ENCODE measurements at places on chromosomes 4 and X. TPM values are rescaled to one million over a fixed set of nuclear protein-coding genes. Genes with fewer than 3 reads are reported as not detected.
A peak's percentile ranks its signal among the peaks of the same experiment; 100 is the strongest.

- no peak overlapping the region for H3K27ac ChIP-seq
- H3K36me3 ChIP-seq, result no peaks in the 10 kb centered on the region
- DNase-seq, result no peak
Observed at GRCh38 chr4:112113864-112114263, 31.4 kb upstream of the FAM241A start.

The SLIT2 gene
- total RNA-seq, result 0.07 TPM

DNA sequence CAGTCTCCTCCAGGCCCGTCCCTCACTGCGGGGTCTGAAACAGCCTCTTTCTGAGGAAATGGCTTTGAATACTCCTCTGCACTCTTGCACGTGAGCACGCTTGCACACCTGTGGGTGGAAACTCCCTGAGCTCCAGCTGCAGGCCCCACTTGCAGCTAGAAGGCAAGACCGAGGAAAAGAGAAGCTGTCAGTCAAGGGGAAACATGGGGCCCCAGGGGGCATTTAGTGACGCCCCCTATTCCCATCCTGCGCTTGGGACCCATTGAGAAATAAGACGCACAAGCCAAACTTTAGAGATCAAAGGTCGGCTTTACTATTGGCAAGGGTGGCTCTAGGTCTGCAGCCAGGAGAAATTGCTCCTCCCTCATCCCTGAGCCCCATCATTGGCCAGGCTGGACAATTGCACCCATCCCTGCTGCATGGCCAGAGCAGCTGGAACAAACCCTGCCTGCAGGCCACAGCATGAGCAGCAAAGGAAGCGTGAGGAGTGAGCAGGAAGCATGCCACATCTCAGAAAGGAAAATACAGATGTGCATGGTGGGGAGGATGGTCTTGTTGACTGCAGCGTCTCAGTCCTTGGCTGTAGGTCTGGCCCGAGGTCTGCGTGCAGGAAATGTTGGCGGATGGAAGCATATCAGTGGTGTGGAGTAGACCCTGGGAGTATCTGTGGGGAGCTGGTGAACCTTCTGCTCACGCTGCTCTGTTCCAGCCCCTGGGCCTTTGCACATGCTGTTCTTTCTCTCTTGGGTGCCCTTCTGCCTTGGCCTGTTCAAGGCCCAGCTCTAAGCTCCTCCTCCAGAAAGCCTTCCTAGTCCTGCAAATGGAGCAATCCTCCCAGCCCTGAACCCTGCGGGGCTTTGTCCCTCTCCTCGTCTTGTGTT, 93.9 kb downstream of the PSAPL1 start:
- H3K27me3 ChIP-seq, result no peaks in the 10 kb centered on the region
- H3K36me3 ChIP-seq, result no peaks in the 10 kb centered on the region
- H3K4me3 ChIP-seq, result no peak overlapping the region
- no peak for DNase-seq
- no peaks in the 10 kb centered on the region for H3K4me1 ChIP-seq

- no peak for DNase-seq
- H3K36me3 ChIP-seq, result no peaks in the 10 kb centered on the region
- peaks cover 9% of the 10 kb centered on the region for H3K4me1 ChIP-seq
- no peak overlapping the region for H3K4me3 ChIP-seq
Observed at GRCh38 chr4:69828828-69829227, 31.1 kb downstream of the SULT1E1 start.

- no peak overlapping the region for H3K4me3 ChIP-seq
- no peaks in the 10 kb centered on the region for H3K36me3 ChIP-seq
- H3K27me3 ChIP-seq, result no peaks in the 10 kb centered on the region
Observed at GRCh38 chr4:92060333-92060732, 243.4 kb upstream of the GRID2 start.

DNA sequence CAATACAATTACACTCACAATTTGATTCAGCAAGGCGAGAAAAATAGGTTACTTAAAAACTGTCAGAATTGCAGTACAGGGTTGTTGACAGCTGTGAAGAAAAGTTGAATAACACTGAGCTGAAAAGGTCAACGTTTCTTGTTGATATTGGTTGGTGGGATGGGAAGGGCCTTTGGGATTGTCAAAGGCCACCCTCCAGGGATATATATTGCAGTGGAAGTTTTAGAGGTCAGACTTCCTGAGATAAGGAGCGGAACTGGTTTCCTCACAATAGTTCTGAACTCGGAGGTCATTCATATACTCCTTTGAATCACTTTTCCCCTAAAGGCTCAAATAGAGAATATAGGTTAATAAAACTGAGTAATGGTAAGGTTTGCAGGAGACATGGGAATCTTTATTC, 417.2 kb downstream of the RAPGEF2 start:
- no peaks in the 10 kb centered on the region for H3K4me1 ChIP-seq
- H3K4me3 ChIP-seq, result no peak overlapping the region
- no peak overlapping the region for H3K27ac ChIP-seq
- H3K36me3 ChIP-seq, result no peaks in the 10 kb centered on the region
- no peaks in the 10 kb centered on the region for H3K27me3 ChIP-seq
- DNase-seq, result no peak

- no peaks in the 10 kb centered on the region for H3K27me3 ChIP-seq
- no peak for DNase-seq
- H3K4me1 ChIP-seq, result no peaks in the 10 kb centered on the region
- H3K27ac ChIP-seq, result no peak overlapping the region
Observed at GRCh38 chr4:102163404-102164140, 181.7 kb downstream of the SLC39A8 start.

GRCh38 chrX:135432881-135433521, 11.3 kb downstream of the SMIM10L2A start:
- H3K27me3 ChIP-seq, result peaks cover 6% of the 10 kb centered on the region
- DNase-seq, result no peak
- peaks cover 10% of the 10 kb centered on the region for H3K4me1 ChIP-seq
- H3K4me3 ChIP-seq, result no peak overlapping the region

DNA sequence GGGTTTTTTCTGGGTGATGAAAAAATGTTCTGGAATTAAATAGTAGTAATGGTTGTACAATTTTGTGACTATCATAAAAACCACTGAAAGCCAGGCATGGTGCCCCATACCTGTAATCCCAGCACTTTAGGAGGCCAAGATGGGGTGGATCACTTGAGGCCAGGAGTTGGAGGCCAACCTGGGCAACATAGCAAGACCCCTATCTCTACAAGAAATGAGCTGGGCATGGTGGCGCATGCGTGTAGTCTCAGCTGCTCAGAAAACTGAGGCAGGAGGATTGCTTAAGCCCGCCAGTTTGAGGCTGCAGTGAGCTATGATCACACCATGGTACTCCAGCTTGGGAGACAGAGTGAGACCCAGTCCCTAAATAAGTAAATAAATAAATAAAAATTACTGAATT, 58.3 kb upstream of the TMEM131L start:
- H3K4me1 ChIP-seq, result peaks cover 5% of the 10 kb centered on the region
- H3K27ac ChIP-seq, result no peak overlapping the region
- DNase-seq, result no peak

- peaks cover 8% of the 10 kb centered on the region for H3K36me3 ChIP-seq
- H3K27me3 ChIP-seq, result no peaks in the 10 kb centered on the region
- peaks cover 16% of the 10 kb centered on the region for H3K4me1 ChIP-seq
Observed at GRCh38 chrX:15761564-15762191, 23.6 kb downstream of the CA5B start.

GRCh38 chr4:14008494-14008893, 381.0 kb upstream of the BOD1L1 start:
- no peaks in the 10 kb centered on the region for H3K27me3 ChIP-seq
- no peak overlapping the region for H3K4me3 ChIP-seq
- no peaks in the 10 kb centered on the region for H3K36me3 ChIP-seq
- DNase-seq, result no peak
- H3K27ac ChIP-seq, result no peak overlapping the region
- no peaks in the 10 kb centered on the region for H3K4me1 ChIP-seq

GRCh38 chrX:14351611-14352303, 177.6 kb upstream of the GLRA2 start:
- H3K36me3 ChIP-seq, result no peaks in the 10 kb centered on the region
- H3K27me3 ChIP-seq, result no peaks in the 10 kb centered on the region
- H3K4me3 ChIP-seq, result no peak overlapping the region
- no peak for DNase-seq
- no peak overlapping the region for H3K27ac ChIP-seq
- peaks cover 2% of the 10 kb centered on the region for H3K4me1 ChIP-seq

DNA sequence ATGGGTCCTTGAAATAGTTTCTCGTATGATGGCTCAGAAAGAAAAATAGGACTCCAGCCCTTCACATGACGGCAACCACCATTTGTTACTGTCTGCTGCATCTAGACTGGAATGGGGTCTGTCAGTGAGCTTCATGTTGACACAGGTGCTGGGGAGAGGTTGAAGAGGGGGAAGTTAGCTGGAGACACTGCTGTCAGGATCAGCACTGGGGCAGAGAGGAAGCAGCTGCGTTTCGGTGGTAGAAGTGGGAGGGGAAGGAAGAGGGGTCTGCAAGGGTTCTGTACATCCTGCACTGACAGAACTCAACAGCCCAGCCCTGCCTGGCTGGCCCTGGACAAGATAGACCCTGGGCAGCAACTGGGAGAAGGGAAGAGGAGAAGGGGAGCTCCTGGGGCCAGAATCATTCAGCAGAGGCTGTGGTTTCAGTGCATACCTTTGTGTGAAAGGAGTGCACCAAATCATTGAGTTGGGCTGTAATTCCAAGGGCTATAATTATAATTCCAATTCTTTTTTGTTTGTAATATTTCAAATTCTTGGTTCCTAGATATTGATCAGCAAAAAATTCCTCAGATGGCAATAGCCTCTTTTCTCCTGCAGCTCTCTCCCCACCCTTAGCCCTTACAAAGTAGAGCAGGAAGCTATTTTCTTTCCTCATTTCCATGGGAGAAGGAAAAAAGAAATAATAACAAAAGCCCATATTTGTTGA, 119.4 kb upstream of the C1GALT1C1 start:
- DNase-seq, result peak; percentile 55
- H3K4me3 ChIP-seq, result peak overlapping the region; percentile 36
- H3K27me3 ChIP-seq, result no peaks in the 10 kb centered on the region
- H3K36me3 ChIP-seq, result peaks cover 3% of the 10 kb centered on the region

DNA sequence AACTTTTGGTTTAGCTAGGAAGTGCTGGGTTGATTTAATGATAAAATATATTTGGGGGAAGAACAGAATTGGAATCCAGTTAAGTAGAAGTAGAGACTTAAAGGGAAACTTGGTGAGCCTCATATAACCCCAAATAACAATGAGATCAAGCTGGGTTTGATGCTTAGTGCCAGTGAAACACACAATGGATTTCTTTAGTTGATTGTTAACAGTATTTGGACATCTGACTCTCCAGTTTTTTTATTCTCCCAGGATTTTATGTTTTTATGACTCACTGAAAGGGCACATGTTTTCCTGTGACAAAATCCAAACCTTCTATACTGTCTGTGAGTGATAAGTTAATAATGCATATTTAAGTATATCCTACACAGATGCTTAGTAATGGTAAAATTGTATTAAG, 2.7 kb upstream of the NEUROG2 start:
- H3K27ac ChIP-seq, result no peak overlapping the region
- H3K4me1 ChIP-seq, result peaks cover 58% of the 10 kb centered on the region
- no peak for DNase-seq

- no peak overlapping the region for H3K27ac ChIP-seq
- peaks cover 12% of the 10 kb centered on the region for H3K27me3 ChIP-seq
- H3K4me1 ChIP-seq, result no peaks in the 10 kb centered on the region
- peaks cover 1% of the 10 kb centered on the region for H3K36me3 ChIP-seq
- no peak overlapping the region for H3K4me3 ChIP-seq
- no peak for DNase-seq
Observed at GRCh38 chr4:26793735-26794134, 66.9 kb upstream of the STIM2 start.

DNA sequence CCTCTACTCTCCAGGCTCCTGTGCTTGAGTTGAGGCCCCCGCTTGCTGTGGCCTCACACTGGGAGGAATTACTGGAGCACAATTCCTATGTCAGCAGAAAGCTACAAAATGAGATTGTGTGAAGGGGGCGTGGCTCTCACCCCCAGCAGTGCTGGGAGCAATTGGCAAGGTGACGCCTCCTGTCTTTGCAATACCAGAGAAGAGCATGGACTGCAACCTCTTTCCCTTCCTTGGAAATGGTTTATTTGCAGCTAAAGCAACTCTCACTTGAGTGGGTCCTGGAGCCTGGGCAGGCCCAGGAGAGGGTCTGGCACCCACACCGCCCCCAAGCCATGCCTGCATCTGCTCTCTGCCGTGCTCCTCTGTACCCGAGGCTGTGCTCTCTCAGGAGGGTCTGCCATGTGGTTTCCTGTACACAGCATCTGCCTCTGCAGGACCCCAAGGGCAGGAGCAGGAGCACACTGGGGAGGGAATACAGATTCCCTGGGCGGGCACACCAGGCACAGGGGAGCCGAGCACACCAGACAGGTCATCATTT, 32.9 kb upstream of the HGFAC start:
- no peak overlapping the region for H3K27ac ChIP-seq
- DNase-seq, result no peak
- H3K4me3 ChIP-seq, result no peak overlapping the region
- H3K36me3 ChIP-seq, result no peaks in the 10 kb centered on the region

GRCh38 chr4:73681776-73682175, 58.6 kb upstream of the CXCL8 start:
- peaks cover 5% of the 10 kb centered on the region for H3K27me3 ChIP-seq
- H3K27ac ChIP-seq, result no peak overlapping the region
- H3K4me3 ChIP-seq, result no peak overlapping the region
- H3K36me3 ChIP-seq, result no peaks in the 10 kb centered on the region
- no peaks in the 10 kb centered on the region for H3K4me1 ChIP-seq

DNA sequence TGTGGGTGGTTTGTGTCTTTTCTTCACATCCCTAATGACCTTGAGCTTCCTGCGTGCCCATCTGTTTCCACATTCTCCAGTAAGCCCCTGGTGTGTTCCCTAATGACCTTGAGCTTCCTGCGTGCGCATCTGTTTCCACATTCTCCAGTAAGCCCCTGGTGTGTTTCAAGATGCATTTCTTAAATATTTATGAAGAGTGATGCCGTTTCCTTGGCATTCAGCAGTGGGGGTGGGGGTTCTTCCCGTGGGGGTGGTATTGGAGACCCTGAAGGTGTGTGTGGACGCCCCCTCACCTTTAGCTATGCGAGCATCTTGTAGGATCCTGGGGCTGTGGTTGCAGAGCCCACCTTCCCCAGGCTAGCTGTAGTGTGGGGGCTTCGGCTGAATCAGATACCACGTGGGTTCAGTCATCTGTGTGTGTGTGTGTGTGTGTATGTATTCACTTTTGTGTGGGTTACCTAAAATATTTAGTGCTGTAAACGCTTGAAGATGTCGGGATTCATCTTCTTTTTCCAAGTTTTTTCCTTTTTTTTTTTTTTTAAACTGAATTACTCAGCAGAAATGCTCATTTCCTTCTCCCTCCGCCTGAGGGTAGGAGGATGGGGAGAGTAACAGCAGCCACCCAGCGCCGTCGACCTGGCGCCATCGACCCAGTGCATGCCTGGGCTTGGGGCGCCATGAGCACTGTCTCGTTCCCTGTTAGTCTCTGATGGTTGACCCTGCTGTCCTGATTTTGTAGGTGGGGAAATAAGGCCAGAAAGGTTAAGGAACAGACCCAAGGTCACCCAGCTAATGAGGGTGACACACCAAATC, 9.9 kb downstream of the NSG1 start:
- H3K27me3 ChIP-seq, result peaks cover 7% of the 10 kb centered on the region
- no peak overlapping the region for H3K4me3 ChIP-seq
- no peak overlapping the region for H3K27ac ChIP-seq
- DNase-seq, result no peak
- no peaks in the 10 kb centered on the region for H3K4me1 ChIP-seq

The TMEM150C gene
- total RNA-seq, result not detected
